ENCODE measurements at places on chromosomes 5 and 9.

DNA sequence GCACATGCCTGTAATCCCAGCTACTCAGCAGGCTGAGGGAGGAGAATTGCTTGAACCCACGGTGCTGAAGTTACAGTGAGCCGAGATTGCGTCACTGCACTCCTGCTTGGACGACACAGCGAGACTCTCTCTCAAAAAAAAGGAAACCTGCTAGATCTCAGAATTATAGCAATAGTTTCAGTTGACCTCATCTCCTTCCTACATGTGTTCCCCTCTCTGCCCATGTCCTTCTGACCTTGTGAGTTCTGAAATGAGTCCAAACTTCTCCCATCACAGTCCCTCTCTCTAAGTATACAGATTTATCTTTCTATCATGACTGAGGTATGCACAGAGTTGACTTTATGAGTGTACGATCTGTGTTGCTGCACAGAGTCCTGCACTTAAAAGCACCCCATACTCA, 44.6 kb upstream of the SHOC1 start:
- DNase-seq: no peak

DNA sequence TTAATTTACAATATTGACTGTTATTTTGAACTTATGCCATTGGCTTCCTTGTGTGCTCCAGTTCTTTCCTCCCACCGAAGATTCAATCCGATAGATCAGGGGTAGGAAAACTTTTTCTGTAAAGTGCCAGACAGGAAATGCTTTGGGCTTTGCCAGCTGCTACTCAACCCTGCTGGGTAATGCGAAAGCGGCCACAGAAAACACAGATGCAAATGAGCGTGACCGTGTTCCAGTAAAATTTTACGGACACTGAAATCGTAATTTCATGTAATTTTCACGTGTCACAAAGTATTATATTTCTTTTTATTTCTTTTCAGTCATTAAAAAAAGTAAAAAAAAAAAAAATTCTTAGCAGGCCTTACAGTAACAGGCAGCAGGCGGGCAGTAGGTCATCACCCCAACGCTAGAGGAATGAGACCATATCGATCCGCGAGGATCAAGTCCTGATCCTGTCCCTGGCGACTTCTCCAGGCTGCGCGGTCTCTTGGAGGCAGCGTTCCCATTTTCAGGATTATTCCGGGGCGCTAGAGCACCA, 599 bp downstream of the NMRK1 start:
- DNase-seq: peak; percentile 68

DNA sequence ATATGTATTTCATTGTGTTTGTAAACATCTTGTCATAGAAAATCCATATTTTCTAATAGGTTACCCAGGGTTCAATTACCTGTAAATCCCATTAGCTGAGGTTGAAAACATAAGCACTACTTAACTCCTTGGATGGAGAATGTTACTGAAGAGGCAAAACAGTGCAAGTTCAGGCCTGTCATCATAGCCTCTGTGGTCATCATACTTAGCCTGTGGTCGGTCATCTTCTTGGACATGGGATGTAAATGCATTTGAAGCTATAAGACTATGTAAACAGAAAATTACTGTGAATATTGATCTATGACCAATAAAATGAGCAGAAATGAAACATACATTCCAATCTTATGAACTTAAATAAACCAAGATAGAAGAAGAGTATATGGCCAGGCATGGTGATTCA, 164.7 kb downstream of the CHSY3 start:
- DNase-seq: no peak

DNA sequence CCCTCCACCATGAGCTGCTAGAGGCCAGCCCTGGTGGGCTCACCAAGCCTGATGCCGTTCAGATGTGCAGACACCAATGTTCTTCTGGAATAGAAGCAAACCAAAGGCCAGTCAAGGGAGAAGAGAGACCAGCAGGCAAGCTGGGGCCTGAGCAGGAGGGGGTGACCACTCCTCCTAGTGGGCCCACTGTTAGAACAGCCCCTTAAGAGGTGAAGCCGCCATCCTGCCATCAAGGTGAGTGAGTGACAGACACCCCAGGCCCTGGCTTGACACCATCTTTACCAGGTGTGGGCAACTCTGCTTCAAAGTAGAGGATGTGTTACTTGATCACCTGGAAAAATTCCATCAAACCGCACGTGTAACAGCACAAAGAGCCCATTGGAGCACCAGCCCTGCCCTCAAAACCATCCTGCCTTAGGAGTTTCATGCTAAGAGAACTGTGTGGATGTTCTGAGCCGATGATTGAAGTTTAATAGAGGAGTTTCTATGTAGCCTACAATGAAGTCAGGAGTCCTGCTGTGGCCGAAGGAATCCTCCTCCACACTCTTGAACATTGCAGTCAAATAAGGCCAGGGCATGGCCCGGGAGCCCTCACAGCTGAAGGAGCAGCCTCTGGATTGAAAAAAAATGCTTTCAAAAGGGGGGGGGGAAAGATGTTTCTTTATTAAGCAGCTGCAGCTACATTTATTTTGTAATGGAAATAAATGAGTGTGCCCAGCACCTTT, 20.8 kb downstream of the AMBP start:
- no peak for DNase-seq

DNA sequence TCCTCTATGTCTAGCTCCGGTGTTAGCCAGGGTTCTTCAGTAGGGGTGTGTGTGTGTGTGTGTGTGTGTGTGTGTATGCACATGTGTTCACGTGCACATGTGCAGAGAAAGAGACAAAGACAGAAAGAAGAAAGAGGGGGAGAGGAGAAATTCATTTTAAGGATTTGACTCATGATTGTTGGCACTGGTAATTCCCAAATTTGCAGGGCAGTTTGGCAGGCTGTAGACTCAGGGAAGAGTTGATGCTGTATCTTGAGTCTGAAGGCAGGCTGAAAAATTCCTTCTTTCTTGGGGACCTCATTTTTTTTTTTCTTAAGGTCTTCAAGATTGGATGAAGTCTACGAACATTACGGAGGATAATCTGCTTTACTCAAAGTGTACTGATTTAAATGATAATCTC, 335.7 kb downstream of the NSG2 start:
- no peak for DNase-seq

DNA sequence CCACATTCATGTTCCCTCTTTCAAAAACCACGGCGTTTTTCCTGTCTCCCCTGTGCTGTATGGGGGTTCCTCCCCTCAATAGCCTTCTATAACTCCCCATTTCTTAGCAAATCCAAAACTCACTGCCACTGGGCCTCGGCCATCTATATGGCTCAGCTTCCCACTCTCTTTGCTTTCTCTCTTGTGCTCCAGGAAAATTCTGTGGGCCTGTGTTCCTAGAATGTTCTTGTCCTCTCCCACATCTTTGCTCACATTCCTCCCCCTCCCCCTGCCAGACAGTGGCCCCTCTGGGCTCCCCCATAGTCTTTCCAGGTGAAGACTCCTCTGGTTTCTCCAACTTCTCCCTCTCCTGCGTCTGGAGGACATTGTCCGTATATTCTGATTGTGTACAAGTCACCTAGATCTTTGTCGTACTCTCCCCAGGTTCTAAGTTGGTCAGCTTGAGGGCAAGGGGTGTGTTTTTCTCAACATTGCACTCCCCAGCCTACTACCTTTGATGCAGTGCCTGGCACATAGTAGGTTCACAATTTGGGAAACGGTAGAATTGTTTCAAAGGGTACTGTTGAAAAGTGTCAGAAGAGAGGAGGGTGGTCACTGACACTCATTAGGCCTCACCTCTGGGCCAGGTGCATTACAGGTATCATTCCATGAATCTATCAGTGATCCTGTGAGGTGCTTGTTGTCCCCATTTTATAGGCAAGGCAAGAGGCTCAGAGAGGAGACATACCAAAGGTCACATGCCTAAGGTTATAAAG, 3.7 kb upstream of the DUSP1 start:
- no peak for DNase-seq

- DNase-seq: no peak
These were observed 213.0 kb downstream of the CRB2 start for GRCh38 chr9:123568691-123569688.

DNA sequence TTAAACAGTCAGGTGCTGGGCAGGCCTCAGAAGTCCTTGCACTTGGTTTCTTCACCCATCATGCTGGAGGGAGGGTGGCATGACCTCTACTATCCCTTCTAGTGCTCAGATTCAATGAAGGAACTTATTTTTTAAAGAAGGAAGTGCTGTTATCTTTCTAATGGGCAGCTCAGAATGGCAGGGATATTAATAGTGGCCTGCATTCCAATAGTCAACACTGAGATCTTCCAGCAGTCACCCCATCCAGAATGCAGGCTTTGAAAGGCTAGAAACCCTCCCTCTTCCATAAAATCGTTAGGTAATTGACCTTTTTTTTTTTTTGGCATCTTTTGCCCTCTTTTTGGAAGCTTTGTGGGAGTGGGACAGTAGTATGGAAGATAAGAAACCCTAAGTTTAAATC, 325.0 kb downstream of the ARRDC3 start:
- DNase-seq: no peak

GRCh38 chr5:52017567-52017966, 634.3 kb downstream of the ISL1 start:
- no peak for DNase-seq

GRCh38 chr5:89303033-89303480, 420.1 kb upstream of the MEF2C start:
- DNase-seq: peak; percentile 5

DNA sequence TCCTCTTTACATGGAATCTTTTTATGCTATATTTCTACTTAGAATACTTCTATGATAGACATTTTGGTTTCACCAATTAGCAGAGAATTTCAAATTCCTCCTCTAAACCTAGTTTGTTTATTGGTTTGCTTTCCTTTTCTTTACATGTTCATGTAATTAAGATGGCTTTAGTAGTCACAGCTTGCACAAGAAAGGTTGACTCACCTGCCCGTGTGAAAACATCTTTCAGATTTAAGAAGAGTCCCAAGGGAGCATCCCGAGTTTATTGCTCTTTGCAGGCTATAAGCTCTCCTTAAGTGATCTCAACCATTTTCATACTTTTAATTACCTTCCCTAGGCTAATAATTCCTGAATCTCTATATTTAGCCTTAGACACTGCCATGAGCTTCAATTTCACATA, 28.9 kb downstream of the TYRP1 start:
- DNase-seq: no peak

GRCh38 chr5:101838435-101838834, 457.6 kb downstream of the SLCO4C1 start:
- no peak for DNase-seq

DNA sequence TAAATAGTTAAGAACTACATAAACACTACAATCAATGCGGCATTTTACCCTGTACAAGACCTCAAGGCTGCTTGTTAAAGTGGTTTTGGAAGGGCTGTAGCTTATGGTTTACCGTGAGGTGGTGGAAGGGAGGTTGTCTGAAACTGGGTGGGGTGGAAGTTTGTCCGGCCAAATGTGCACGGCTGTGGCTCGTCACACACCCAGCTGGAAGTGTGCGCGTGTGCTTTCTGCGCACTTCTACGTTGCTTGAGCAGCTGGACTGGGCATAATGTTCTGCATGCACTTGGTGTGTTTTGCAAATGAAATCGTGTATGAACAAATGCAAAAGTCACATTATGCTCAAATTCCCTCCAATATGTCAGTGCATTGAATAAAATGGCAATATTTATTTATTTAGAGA, 17.4 kb upstream of the FLT4 start:
- no peak for DNase-seq

DNA sequence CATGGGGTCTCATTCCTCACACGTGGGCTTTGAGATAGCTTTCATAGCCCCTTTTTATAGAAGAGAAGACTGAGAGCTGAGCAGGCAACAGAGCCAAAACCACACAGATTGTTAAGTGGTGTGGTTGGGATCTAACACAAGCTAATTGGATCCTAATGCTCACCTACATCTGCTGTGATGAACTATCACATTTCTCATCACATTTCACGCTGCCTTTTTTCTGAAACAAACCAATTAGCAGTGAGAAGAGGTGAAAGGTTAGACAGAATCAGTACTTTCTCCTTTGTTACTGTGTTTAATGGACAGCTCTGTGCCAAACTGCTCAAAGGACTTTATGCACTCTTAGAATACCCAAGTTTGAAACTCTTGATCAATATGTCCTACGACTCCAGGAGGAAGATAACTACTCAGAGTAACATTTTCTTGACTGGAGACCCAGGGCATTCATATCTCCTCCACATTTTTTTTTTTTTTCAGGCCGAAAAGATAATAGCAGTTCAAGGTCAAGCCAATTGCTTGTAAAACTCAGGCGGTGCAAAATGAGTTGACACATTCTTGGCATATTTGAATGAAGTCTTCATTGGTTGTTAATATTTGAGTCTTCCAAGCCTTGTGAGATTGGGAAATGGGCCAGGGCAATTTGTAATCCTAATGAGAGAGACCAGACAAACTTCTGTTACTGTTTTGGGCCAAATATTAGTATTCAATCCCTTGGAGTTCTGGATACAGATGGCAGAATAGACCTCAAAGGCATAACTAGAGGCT, 138.4 kb downstream of the KCTD16 start:
- no peak for DNase-seq

DNA sequence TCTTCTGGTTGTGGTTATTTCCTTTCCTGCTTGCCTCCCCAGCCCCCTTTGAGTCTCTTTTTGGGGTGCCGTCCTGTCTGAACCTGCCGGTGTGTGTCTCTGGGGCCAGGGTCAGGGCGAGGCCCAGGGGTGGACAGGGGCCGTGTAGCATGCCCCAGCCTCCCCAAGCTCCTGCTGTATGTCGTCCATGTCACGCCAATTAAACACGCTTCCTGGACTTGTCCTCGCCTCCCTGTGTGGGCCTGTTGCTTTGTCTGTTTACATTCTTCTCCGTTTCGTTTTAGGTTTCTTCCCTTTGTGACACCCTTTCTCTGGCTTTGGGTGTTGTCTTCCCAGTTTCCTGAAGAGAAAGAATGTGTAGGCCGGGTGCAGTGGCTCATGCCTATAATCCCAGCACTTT, 28.5 kb upstream of the HMCN2 start:
- DNase-seq: no peak

DNA sequence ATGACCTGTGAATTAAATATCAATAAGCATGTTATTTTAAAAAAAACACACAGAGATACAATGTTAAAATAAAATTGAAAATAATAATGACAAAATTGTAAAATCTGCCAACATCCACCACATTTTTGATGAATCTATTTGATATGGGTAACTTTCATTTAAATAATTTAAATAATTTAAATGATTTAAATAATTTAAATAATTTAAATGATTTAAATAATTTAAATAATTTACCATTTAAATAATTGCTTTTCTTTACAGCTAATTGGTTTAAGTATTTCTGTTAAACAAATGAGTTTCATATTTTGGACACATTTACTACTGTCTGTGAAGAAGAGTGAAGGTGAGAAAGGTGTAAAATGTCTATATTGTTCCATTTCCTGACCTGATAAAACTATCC, 22.1 kb upstream of the GABRA6 start:
- DNase-seq: no peak

Measured in CD4-positive, alpha-beta T cell treated with Interleukin-21 for 1 hour (primary cell).